HL-60 (cell line): ENCODE measurements at places on chromosomes 1 and 21.

DNA sequence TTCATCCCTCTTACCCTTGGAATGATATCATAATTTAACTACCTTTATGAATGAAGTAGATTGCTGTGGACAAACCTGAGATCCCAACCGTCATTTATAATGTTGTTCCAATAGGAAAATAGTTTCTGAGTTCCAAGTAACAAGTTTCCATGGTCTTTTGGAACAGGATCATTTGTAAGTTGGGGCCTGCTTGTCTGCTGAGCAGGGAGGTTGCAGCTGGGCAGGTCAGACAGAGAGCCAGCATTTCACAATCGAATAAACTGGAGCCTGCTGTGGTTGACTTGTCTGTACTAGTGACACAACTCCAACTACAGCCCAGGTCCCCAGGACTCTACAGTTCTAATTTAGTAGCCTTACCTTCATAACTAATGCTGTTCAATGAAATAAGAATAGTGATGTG lies 18.6 kb upstream of the RALGPS2 start:
- peak; percentile 17 for DNase-seq

DNA sequence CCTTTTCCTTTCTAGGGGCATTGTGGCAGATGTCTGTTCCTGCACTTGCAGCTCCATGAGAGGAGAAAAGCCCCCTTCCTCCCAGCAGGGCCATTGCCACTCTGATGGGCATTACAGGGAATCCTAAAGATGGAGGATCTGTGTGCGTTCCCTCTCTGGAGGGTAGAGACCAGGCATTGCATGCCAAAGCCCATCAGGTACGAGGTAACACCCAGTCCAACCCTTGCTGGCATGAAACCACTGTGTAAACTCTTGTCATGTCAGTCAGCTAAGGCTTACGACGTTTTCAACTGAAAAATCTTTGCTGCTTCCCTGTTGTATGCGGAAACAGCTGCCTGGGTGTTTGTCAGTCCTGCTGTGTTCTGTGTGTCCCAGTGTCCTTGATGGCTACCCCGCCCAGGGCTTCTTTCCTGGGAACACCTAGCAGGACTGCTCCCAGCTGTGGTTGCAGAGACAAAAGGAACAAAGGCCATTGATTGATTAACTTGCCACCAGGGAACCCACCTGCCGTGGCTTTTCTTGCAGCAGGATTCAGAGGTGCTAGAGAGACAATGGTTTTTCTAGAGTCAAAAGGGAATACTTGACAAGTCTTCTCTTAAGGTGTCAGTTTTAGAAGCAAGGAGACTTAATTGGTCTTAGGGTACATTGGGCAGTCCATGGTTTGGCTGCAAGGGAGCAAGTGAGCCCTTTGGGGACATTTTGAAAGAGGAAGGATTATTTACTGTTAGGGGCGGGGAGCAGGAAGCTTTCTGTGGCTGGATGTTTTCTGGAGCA lies 24.6 kb downstream of the B3GALT5 start:
- DNase-seq: no peak

DNA sequence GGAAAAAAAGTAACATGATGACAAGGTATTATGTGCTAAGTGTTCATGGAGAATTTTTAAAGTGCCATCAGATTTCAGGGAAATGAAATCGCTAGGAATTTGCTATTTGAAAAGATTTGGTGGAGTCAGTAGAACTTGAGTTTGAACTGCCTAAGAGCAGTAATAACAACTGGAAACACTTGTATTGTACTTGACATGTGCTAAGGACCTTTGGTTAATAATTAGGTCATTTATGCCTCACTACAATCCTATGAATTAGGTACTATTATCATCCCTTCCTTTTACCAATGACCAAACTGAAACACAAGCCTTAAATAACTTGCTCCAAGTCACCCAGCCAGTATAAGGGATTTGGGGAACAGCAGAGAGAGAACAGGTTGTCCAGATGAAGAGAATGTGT lies 133.4 kb downstream of the NTNG1 start:
- no peak for DNase-seq

DNA sequence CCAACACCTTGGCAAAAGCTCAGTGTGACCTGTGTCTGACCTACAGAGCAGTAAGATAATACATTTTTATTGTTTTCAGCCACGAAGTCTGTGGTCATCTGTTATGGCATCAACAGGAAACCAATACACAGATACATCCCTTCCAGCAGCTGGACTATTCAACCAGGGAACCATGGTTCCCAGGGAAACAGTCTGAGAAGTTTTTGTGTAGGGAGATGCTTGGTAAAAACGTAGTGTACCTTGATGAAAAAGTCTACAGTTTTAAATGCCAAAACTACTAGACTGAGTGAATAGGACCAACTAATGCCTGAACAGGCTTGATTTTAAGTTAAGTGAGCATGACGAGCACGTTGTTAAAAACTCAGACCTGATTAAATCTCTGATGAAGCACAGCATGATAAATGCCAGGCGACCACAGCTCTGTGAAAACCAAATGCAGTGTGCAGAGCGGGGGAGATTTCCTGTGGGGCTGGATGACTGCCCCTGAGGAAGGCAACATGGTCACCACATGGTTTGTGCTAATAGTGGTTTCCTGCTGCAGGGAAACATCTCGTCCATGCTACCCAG lies 228.9 kb downstream of the TNR start:
- no peak for DNase-seq

DNA sequence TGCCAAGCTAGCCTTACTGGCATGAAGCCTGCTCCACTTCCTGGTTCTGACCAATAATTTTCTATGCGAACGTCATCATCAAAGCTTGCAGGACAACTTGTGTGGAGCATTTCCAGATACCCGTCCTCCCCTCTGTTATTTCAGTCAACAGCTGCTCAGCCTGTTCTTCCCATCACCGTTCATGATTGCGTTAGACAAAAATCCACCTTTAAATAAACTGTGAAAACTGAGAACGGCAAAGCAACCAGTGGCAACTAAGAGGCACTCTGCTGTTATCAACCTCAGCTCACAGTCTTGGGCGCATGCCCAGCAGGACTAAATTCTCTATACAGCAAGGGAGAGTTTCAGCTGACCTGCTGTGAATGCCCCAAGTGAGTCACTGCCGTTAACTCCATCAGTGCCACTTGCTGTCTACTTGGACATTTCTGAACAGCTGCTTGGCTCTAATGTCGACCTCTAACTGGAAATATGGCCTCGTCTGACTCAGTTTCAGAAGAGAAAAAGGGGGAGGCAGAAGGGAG lies 207.4 kb upstream of the RUNX1 start:
- no peak for DNase-seq

DNA sequence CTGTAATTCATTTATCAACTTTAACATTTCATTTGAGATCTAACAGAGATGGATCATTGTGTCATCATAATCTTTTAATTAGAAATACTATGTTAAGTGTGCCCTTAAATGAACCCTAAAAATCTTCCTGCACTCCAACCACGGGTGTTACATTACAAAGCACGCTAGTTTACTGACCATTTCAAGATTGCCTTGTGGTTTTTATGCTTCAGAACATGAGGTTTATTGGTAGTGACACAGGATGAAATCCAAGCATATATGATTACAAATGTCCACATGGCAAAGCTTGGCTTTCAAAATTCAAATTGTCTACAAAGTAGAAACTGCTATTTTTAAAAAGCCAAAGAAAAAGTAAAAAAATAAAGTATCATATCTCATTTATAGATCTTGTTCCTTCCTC lies 190.4 kb upstream of the USP25 start:
- no peak for DNase-seq

DNA sequence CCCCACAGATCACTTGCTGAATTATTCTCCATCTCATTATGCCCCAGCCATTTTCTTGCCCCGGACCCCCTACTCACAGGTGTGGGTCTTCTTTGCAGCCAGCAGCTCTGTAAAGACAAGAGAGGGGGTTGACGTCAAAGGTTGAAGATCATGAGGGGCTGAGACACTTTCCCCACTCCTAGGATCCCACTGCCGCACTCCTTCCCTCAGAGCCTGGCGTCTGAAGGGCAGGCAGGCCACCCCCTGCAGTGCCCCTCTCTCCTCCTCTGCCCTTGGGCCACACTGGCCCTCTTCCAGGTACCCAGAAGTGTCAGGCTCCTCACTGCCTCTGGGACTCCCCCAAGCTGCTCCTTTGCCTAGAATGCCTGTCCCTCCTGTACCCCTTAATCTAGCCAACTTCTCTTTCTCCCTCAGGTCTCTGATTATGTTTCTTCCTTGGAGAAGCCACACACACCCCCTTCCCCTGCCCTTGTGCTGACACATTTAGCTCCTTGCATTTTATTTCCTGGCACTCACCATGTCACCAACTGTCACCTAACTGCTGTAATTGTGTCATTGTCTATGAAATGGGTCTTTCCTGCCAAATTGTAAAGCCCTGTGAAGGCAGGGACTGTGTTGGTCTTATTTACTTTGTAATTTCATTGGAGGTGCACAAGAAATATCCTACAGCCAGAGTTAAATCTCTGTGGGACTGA lies 2.1 kb downstream of the RORC start:
- no peak for DNase-seq

GRCh38 chr1:94055459-94056122 lies 65.4 kb downstream of the ABCA4 start:
- no peak for DNase-seq
